ENCODE measurements at places on chromosomes 5 and 9.

GRCh38 chr9:68974901-68975300 lies 39.0 kb downstream of the PRKACG start:
- no peak for DNase-seq

DNA sequence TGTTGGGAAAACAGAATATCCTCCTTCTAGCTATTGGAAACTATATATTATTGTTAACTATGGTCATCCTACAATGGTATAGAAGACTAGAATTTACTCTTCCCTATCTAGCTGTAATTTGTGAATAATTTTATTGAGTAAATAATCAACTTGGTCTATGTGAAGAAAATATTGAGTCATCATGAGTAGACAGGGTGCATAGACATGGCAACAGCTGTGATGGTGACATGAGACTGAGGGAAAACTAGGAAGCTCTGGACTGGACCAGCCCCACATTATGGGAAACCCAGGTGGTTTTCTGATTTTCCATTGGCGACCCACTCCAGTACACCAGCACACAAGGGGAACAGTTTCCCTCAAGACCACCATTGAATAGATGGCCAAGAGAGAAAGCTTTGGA lies 95.0 kb downstream of the APBA1 start:
- DNase-seq = no peak

GRCh38 chr5:978693-979092 lies 29.9 kb upstream of the NKD2 start:
- no peak for DNase-seq

DNA sequence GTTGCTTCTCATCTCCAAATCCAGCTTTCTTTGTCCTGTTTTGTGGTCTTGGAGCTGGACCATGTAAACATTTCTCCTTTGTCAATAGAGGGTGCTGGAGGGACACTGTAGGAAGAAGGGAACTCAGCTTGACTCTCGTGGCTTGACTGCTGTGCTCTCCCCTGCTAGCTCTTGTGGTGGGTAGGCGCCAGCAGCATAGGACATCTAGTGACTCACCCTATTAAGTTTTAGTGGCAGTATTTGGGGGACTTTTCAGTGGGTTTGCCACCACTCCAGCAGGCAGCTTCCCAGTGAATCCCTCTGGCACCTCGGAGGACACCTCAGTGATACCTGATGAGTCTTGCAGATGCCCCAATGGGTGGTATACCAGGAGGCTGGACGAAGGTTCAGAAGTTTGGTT lies 97.8 kb downstream of the TSSK1B start:
- no peak for DNase-seq

GRCh38 chr5:73450672-73451223 lies 2.2 kb upstream of the FOXD1 start:
- no peak for DNase-seq

GRCh38 chr5:180623411-180623834 lies 26.0 kb downstream of the FLT4 start:
- no peak for DNase-seq

GRCh38 chr9:77885104-77885672 lies 146.4 kb downstream of the GNAQ start:
- DNase-seq = no peak

- DNase-seq = no peak
Observed at GRCh38 chr9:114895521-114895991, 34.8 kb downstream of the TNFSF8 start.

DNA sequence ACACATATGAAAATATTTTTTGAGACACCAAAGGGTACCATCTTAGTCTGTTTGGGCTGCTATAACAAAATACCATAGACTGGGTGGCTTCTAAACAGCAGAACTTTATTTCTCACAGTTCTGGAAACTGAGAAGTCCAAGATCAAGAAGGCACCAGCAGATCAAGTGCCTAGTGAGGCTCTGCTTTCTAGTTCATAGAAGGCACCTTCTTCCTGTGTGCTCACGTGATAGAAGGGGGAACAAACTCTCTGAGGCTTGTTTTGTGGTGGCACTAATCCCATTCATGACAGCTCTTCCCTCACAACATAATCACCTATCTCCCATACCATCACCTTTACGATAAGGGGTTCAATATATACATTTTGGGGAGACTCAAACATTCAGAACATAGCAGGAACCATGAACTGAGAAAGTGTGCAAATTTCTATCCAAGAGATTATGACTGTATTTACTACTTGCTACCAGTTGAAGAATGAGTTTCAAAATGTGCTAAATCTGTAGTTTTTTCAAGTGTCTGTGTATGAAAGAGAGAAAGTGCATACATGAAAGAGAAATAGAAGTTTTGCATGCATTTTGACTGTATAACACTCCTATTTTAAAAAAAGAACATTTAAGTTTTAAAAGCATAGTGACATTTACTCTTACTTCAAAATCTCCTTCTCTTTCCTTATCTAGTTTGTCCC lies 207.3 kb downstream of the PARP8 start:
- no peak for DNase-seq

DNA sequence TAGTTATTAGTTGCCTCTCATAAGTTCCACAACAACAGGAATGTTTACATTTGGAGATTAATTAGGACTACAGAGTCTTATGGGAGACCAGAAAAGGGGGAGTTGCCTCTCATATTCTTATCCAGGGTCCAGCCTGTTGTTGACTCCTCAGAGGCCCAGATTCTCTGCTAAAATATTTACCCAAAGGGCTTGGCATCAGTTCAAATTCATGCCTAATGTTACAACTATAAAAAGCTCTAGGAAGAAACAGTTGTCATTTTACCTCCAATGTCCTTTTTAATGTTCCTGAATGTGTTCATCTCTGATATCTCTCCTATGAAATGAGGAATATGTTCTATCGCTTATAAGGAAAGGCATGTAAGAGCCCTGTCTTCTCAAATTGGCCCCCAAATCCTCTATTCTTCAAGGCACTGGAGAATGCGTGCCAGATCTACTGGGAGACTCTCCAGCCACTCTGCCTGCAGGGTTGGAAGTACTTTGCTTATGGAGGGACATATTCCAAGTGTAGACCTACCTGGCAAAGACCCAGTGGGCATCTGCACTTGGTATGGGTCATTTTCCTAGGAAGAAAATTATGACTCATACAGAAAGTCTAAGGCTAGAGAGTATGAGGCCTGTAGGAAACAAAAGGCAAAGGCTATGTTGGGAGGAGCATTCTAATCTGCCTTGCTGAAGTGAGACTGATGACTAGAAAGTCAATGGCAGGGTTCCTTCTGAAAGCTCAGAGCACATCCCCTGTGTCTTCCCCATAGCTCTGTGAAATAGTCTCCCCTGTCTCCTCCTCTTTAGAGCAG lies 192.6 kb downstream of the ESM1 start:
- no peak for DNase-seq

DNA sequence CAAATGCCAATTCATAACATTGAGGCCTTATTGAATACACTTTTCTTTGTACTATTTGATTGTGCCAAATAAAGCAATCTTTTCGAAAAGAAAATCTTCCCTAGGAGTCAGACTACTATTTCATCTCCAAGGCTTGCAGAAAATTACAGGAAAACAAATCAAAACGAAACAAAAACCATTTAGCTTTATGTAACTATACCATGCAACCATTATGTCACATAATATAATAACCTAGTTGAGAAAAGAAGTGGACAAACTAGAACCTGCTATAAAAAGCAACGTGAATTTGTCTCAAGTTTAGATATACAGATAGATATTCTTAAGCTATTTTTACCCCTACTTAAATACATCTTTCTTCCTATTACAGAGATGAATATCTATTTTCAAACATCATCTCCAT lies 18.0 kb downstream of the HTR4 start:
- DNase-seq = no peak
